NCI-H1092 treated with DMSO at 0.1 percent for 48 hours (cell line): ENCODE measurements at places on chromosomes 6 and 20.

DNA sequence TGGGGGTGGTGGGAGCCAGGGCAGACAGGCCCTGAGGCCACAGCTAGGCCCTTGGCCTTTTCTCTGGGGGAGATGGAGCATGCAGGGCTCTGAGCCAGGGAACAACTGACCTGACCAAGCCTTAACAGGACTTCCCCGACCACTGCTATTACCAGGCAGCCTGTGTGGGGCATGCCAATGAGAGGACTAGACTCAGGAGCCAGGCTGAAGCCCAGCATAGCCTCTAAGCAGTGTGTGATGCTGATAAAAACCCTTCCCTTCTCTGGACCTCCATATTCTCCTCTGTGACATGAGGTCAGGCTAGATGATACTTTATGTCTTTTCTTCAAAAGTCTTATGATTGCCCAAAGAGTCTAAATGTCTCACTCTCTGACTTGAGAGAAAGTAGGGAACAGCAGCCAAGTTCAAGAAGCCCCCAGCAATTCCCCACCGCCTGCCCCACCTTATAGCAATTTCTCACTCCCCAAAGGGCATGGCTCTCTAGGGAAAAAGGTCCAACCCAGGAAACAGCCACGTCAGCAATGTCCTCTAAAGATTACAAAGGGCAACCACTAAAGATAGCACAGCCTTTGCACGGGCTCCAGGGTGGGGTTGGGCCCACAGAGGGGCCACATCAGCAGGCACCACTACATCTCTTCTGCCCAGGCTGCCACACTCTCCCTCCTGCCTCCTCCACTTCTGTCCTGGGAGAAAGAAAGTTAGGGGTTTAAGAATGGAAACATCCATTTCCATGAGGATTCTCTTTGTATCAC is 71.3 kb downstream of the TRERF1 start:
- no peak for DNase-seq

DNA sequence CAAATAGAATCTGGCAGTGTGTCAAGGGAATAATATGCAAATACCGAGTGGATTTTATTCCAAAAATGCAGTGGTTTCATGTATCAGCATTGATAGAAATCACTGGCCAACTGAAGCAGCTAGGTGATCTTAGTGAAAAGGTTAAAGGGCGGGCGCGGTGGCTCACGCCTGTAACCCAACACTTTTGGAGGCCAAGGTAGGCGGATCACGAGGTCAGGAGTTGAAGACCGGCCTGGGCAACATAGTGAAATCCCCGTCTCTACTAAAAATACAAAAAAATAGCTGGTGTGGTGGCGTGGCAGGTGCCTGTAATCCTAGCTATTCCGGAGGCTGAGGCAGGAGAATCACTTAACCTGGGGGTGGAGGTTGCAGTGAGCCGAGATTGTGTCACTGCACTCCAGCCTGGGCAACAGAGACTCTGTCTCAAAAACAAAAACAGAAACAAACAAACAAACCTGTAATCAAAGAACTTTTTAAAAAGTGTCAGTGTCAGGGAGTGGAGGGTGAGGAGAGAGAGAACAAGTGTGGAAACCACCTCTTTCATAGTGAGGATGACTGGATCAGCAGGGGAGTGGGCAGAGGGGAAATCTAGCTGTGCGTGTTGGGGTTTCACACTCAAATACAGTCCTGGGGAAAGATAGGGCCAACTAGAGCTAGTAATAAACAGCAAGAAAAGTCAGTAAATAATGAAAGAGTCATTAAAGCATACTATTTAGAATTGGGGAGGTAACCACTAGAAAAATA is 57.1 kb downstream of the CDS2 start:
- no peak for DNase-seq

- DNase-seq, result no peak
These were observed 12.3 kb downstream of the MTCH1 start for GRCh38 chr6:36973647-36974046.

- DNase-seq, result peak; percentile 43
These were observed 457.0 kb downstream of the EPM2A start for GRCh38 chr6:145278163-145278807.

DNA sequence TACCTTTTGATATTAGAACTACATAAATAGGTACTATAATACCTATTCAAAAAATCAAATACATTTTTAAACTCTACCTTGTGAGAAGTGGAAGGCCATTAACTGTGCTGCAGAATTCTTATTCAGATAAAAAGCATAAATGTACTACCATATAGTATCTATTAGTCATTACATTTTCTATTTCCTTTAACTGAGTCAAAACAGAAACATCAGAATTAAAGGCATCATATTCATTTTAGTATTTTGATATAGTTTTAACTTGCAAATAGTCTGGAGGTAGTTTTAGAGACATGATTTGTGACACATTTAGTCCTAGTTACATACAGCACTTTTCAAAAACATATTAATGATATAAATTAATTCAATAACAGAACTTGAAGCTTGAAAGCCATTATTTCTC is 39.9 kb upstream of the TAB2 start:
- no peak for DNase-seq

GRCh38 chr6:92231171-92231701 is 1188.1 kb downstream of the EPHA7 start:
- peak; percentile 41 for DNase-seq

- DNase-seq, result no peak
These were observed 14.7 kb downstream of the DSE start for GRCh38 chr6:116385459-116385802.

DNA sequence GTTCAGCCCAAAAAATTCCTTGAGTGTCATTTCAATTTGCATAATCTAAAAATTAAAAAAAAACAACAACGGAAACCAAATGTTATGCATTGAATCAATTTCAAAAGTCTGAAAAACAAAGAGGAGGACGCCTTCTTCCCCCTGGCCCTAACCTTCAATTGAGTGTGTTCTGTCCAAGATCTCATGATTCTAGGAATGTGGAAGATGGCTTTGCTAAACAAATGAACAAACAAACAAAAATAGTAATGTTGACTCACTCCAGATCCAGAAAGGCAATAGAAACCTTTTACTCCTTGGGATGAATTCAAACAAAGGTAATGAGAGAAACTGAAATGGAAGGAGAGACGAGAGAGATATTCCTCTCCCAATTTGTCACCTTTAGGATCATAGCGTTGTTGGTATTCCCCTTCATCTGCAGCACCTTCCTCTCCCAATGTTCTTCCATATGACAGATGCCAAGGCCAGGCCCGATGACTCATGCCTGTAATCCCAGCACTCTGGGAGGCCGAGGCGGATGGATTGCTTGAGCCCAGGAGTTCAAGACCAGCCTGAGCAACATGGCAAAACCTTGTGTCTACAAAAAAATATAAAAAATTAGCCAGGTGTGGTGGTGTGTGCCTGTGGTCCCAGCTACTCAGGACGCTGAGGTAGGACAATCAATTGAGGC is 109.2 kb upstream of the ADGRF1 start:
- DNase-seq, result no peak

GRCh38 chr20:63124092-63124781 is 91.7 kb downstream of the YTHDF1 start:
- DNase-seq, result no peak

GRCh38 chr20:56343861-56344381 is 14.9 kb upstream of the FAM210B start:
- DNase-seq, result no peak

- DNase-seq, result no peak
These were observed 179.0 kb upstream of the FOXA2 start for GRCh38 chr20:22763257-22763906.

DNA sequence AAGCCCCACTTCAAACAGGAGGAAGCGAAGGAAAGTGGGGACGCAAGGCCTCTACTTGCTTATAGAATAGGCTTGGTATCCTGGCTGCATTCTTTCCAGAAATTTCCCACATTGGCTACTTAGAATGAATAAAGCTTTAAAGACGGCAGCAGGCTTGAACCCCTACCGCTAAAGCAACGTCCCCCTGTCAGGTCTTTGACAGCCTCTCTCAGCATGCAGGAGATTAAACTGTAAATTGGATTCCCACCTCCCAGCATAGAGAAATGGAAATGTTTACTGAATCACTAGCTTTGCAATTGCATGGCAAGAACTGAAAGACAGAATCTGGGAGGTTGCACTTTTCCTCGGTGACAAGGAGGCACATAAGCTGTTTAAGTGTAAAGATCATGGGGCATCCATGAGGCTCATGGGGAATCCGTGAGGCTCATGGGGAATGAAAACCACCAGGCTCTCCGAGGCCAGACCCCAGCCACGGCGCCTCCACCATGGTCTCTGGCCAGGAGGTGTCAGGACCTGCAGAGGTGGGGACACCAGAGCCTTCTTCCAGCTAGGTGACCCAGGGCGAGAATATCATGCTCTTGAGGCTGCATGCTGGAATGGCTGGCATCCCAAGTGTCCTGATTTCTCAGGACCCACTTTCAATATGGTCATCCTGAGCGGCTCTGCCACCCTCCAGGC is 10.3 kb downstream of the LEMD2 start:
- DNase-seq, result no peak

DNA sequence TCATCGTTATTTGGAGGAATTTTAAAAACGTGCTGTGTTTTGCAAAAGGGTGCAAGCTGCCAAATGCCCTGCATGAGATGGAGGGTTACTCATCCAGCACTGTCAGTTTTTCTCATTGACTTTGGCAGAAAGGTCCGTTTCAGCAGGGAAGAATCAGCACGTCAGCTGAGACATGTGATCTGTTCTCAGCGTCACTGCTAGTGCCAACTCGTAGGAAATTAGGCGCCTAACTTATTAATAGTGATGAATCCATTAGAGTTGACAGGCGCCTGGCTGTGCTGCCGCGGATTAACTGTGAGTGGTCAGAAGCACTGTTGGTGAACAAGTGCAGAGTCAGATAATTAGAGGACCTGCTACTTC is 175.5 kb upstream of the FOXQ1 start:
- DNase-seq, result no peak

GRCh38 chr20:60040471-60041162 is 82.4 kb downstream of the CDH26 start:
- no peak for DNase-seq

DNA sequence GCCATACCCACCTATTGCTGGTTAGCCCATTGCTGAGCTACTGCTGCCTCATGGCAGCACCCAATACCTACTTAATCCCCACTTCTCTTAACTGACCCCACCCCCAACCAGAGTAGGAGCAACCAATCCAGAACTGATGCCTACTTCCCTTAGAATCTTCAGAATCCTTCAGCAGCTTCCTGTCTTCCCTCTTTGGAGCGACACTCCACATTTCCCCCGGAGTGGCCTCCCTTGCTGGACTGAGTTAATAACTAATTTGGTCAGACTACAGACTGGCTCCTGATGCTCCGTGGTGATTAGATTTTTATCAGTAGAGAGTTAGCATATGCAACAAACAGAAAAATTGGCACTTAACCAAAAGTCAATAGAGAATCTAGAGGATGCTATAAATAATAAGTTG is 51.2 kb upstream of the UBR2 start:
- DNase-seq, result no peak

- DNase-seq, result peak; percentile 83
These were observed 2.0 kb upstream of the KCNB1 start for GRCh38 chr20:49484180-49485140.

DNA sequence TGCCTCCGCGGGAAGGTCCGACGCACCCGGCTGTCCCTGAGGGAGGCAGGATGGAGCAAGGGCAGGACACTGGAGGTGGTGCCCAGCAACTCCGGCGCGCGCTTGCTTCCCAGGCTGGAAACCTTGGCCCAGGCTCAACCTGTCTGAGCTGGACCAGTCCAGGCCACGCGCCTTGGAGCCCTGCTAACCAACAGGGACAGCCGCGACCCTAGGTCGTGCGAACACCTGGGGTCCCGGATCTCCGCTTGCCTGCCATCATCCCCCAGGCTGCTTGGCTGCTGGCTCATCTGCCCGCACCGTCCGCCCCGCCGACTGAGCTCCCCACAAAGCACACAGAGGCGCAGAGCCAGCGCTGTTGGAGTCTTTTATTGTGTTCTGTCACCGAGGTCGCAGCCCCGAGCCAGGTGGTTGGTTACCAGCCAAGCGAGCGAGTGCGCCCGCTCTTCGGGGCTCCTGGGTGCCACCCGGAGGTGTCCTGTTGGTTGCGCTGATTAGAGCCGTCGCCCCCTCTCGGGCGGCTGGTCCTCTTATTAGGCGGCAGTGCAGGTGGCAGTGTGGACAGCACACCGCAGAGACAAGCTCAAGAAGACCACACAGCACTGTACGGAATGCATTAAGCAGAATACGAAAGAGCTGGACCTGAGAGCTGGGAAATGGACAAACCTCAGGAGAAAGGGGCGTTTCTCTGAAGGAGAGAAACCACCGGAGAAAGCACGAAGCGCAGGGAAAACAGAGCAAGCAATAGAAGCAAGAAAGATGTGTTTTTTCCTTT is 3.8 kb downstream of the COL12A1 start:
- peak; percentile 69 for DNase-seq

DNA sequence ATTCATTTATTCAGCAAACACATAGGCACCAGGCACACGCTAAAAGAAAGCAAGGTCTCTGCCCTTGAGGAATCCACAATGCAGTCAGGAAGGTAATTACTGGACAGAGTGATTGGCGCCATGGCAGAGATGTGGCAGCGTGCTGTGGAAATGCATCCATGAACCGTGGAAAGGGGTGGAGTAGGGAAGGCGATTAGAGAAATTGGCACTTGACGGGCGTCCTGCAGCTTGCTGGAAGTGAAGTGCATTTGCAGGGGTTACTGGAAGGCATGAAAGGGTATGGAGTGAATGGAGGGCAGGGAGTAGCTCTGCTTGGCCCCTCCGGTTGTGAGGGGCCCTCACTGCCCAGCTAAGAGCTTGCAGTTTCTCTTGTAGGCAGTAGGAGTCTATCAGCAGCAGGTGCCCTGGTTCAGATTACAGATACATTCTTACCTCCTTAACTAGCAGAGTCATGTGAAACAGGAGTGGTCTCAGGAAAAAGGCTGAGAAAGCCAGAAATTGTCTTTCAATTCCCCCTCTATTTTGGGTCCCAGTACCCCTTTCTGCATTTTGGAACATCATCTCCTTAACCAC is 122.5 kb upstream of the TIAM2 start:
- peak; percentile 7 for DNase-seq

GRCh38 chr6:36893976-36894932 is 8.5 kb downstream of the C6orf89 start:
- no peak for DNase-seq

DNA sequence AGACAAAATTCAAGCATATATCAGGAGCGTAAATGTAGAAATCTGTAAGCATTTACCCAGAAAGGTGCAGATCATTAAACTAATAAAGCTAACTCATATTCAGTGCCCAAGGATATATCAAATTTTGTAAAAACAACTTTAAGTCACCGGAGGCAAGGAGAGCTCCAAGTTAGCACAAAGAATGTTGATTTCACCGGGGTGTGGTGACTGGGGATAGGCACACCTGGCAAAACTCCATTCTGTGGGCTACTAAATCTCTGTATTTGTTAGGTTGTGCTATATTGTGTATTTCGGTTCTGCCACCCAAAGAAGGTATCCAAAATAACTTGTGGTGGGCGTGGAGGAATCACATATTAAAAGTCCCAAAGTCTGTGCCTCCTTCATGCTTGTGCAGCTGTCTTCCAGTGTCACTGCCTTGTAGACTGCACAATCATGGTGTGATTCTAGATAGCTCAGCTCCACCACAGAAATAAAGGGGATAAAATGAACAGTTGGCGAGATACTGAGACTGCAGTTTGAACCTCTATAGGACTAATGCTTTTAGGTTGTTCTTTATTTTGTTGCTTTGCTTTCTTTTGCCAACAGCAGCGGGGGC is 111.6 kb downstream of the GMDS start:
- no peak for DNase-seq

- no peak for DNase-seq
These were observed 20.1 kb downstream of the JAG1 start for GRCh38 chr20:10653599-10654249.

- DNase-seq, result no peak
These were observed 14.6 kb downstream of the GMDS start for GRCh38 chr6:2230659-2231277.

- DNase-seq, result no peak
These were observed 637.4 kb downstream of the MMUT start for GRCh38 chr6:48825501-48826151.
